ENCODE measurements at places on chromosomes 2 and 18.

GRCh38 chr2:129709956-129710598 lies 269.4 kb upstream of the RAB6C start:
- no peak for DNase-seq

- DNase-seq = no peak
Observed at GRCh38 chr2:227192491-227192890, 28.1 kb downstream of the COL4A3 start.

- no peak for DNase-seq
Observed at GRCh38 chr2:96144481-96145035, 682 bp downstream of the DUSP2 start.

GRCh38 chr2:158718851-158719250 lies 76.3 kb upstream of the DAPL1 start:
- DNase-seq = no peak

GRCh38 chr18:73168236-73168635 lies 300.4 kb upstream of the NETO1 start:
- no peak for DNase-seq

GRCh38 chr2:223578846-223579245 lies 23.3 kb downstream of the SCG2 start:
- DNase-seq = no peak

DNA sequence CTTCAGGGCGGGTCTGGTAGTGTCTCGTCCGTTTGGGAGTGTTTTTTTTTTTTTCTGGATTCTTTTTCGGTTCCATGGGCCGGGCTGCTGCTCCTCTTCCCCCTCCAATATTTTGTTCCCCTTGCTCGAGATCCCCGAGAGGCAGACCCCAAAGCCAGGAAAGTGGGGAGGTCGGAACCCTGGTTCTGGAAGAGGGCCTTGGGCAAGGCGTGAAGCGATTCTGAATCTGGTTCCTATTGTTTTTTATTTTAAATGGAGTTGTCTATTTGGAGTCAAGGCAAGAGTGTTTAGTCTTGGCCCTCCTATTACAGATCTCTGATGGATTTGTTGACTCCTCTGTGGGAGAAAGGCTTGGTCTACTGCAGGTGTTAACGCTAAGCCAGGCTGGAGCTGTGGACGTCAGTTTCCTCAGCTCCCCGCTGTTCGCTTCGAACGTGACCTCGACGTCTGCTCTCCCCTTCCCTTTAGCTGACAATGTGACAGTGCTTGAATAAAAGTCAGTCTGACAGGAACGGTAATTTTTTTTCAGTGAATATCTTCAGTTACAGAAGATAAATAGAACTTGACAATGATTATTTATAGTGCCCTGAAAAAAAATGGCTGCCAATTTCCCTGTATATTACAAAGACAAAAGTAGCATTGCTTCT lies 683 bp upstream of the DNAJC27 start:
- DNase-seq = no peak

- no peak for DNase-seq
Observed at GRCh38 chr2:217092710-217093379, 233.0 kb upstream of the TNP1 start.

- DNase-seq = peak; percentile 26
Observed at GRCh38 chr18:63366213-63367052, 573 bp downstream of the KDSR start.

GRCh38 chr2:101121174-101121573 lies 30.0 kb downstream of the TBC1D8 start:
- DNase-seq = no peak

GRCh38 chr2:121189011-121189410 lies 96.0 kb downstream of the TFCP2L1 start:
- DNase-seq = no peak

GRCh38 chr2:19247186-19247585 lies 111.2 kb downstream of the OSR1 start:
- DNase-seq = no peak

GRCh38 chr2:133825778-133826177 lies 257.5 kb upstream of the NCKAP5 start:
- no peak for DNase-seq

DNA sequence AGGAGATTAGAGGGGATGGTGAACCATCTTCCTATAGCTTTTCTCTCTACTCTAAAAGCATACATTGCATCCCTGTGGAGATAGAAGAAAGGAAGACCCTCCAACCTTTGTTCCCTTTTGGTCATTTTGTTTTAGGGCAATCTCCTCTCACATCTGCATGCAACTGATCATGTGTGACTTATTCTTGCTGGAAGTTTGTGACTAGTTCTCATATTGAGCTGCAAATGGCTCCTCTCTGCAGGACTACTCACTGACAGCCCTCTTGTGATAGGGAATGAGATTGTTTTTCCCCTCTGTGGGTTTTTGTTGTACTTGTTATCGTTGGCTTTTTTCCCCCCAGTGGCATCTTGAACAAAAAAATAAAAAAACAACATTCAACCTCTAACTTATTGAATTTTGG lies 416.0 kb upstream of the CNTNAP5 start:
- no peak for DNase-seq

- DNase-seq = no peak
Observed at GRCh38 chr2:17171446-17172049, 346.7 kb downstream of the RAD51AP2 start.

DNA sequence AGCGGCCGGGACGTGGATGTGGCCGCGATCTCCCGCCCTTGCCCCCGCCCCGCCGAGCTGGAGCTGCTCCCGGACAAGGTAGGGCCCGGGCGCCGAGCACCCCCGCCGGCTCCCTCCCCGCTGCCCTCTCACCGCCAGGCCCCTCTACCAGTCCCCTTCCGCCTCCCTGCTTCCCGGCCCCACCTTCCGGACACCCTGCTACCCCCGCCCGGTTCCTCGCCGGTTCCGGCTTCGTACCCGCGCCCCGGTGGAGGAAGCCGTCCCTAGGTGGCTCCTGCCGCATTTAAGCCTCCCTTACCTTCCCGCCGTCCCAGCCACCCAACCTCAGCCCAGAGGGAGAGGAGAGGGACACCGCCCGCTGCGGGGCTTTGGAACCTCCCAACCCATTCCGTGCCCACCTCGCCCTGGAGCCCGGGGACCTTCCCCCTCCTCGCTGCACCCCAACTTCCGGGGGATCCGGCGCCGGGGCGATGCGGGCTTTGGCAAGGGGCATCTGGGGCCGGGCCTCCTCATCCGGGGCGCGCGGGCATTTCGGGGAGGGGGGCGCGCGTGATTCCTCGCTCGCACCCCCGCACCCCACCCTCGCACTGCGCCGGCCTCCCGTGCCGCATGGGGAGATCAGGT lies 475 bp downstream of the B3GNT2 start:
- peak; percentile 46 for DNase-seq

DNA sequence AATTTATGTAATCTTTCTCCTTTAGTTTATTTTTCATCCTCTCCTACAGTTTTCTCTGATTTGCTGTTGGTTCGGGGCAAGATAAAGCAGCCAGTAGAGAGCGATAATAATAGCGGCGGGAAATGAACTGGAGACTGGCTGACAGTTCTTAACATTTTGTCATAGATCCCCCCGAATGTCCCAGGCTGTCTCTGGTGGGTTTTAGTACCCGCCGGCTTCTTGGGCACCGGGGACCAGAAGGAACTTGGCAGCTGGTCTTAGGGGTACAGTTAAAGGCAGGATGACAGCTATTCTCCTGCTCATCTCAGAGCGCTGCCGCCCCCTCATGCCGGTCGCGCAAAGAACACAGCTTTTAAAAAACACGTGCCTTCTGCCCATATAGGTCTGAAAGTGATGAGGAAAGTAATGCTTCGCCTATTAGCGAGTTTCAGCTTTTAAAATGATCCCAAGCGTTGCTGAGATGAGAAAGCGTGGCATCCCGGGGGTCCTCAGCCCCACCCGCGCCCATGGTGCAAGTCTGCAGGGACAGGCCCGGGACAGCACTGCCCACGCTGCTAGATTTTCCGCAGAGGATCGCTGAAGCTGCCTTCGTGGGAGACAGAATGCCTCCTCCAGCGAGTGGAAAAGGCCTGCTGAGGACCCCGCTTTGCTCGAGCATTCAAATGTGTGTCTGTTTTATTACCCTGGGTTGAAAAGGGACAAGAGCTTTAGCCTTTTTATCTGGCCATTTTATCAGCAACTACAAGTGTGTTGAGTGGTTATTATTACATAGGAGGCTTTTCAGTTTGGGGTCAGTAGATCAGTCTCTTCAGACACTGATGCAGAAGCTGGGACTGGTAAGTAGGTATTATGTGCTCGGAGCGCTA lies 3.8 kb downstream of the ONECUT2 start:
- DNase-seq = no peak

- DNase-seq = no peak
Observed at GRCh38 chr18:34121200-34121721, 103.5 kb downstream of the NOL4 start.

DNA sequence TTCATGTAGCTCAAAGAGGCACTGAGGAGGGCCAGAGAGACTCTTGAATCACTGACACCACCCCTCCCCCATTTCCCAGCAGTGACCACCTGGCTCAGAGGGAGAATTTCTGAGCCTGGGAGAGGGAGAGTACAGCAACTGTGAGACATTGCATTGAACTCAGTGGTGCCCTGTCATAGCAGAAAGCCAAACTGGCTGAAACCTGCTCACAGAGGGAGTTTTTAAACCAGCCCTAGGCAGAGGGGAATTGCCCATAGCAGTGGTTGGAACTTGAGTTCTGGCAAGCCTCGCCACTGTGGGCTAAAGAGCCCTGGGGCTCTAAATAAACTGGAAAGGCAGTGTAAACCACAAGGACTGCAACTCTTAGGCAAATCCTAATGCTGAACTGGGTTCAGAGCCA lies 243.1 kb downstream of the ADCYAP1 start:
- no peak for DNase-seq

- no peak for DNase-seq
Observed at GRCh38 chr2:124039762-124040291, 14.7 kb downstream of the CNTNAP5 start.

DNA sequence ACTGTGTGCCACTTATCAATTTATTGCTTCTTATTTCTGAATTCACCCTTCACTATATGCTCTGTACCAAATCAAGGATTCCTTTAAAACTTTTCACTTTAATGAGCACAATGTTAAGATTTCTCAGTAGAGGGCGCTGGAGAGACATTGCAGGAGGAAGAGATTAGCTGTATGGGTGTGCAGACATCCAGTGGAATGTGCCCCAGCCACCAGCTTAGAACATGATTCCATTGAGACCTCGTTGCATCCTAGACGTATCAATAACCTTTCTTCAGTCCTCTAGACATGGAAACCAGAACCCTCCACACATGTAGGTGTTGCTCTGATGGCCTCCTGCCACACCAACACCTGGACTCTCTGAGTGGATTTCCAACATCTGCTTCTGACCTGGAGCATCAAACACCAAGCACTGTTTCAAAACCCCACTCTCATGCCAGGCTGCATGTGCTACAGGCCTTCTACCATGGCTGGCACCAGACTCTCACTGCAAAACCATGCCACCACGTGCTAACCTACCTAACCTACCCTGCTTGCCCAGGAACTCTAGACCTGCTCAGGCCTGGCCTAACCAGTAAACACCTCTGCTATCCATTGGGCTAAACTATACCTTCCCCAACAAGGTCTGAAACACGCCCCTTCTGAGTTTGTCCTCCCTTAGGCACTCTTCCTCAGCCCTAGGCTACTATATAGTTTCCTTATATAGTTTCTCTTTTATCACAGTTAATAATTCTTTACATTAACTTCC lies 633.2 kb upstream of the PKDCC start:
- DNase-seq = peak; percentile 13

- DNase-seq = no peak
Observed at GRCh38 chr2:160909781-160910242, 250.4 kb upstream of the TANK start.

DNA sequence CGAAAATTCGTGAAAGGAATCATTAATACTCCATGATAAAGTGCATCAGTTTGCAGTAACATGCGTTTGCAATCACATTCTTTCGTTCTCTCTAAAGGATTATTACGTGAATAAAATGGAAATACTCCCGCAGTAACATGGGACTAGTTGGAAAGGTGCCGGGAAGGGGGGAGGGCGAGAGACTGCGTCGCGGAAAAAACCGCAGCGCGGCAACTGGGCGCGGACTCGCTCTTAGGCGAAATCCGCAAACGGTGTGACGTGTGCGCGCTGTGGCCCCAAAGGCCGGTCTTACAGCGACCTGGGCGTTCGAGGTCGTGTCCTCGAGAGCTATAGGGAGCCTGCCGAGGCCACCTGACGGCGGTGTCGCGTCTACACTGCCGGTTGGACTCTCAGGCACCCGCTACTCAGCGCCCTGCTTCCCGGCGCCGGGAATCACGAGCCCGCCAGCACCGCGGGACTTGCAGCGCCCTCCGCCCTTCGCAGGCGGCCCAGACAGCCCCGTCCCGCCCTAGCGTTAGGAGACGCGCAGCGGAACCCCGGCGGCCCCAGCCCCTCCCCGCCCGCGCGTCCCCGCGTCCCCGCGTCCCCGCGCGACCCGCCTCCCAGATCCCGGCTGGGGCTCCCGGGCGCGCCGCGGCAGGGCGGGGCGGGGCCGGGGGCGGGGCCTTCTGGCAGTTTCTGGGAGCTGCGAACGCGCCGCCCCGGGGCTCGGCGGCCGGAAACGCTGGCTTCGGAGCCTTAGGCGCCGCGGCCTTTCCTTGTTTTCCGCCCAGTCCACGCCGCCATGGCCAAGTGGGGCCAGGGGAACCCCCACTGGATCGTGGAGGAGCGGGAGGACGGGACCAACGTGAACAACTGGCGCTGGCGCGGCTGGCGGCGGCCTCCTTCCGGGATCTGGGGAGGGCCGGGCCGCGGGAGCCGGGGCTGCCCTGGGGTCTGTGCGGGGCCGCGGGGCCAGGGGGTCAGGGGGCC lies 15.1 kb downstream of the C2orf74 start:
- peak; percentile 99 for DNase-seq

DNA sequence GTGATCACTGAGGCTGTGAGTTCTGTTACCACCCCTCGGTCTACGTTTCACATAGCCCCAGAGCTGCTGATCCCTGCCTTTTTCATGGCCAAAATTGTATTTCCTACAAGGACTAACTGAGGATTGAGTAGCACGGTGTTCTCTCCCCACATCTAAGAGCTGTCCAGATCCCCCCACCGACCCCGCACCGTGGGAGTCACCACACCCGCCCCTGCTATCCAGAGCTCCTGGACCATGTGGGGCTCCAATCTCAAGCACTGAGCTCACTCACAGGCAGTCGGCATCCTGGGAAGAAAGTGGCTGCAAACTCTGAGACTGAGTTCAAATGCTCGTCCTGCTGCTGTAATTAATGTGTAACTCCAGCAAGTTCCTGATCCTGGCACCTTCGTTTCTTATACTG lies 9.7 kb downstream of the SIX2 start:
- DNase-seq = no peak

GRCh38 chr2:42828487-42829425 lies 36.4 kb upstream of the HAAO start:
- DNase-seq = peak; percentile 79

GRCh38 chr2:230129343-230129742 lies 60.6 kb upstream of the SLC16A14 start:
- no peak for DNase-seq

DNA sequence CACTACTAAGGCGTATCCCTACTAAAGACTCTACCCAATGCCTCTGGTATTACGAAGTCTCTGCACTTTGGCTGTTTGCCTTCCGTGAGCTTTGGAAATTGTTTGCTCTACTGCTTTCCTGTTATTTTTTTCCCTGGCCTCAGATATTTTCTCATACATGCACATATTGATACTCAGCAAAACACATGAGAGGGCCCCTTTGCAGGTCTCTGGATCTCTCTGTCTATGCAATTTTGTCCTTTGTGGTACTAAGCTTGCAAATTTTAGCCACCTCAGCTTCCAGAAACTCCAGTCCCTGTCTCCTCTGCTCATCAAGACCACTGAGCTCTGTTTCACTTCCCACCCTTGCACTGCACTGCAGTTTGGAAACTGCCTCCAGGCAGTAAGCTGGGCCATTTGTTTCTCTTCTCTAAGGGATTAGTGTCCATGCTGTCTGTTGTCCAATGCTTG lies 46.6 kb downstream of the TAF1B start:
- DNase-seq = no peak

All from 8988T (cell line).